Cerebellar nuclear complex (tissue), 1 donor: ENCODE measurements at places on chromosomes 2 and 18.

- DNase-seq: no peak
Observed at GRCh38 chr2:197381641-197382040, 53.2 kb downstream of the SF3B1 start.

DNA sequence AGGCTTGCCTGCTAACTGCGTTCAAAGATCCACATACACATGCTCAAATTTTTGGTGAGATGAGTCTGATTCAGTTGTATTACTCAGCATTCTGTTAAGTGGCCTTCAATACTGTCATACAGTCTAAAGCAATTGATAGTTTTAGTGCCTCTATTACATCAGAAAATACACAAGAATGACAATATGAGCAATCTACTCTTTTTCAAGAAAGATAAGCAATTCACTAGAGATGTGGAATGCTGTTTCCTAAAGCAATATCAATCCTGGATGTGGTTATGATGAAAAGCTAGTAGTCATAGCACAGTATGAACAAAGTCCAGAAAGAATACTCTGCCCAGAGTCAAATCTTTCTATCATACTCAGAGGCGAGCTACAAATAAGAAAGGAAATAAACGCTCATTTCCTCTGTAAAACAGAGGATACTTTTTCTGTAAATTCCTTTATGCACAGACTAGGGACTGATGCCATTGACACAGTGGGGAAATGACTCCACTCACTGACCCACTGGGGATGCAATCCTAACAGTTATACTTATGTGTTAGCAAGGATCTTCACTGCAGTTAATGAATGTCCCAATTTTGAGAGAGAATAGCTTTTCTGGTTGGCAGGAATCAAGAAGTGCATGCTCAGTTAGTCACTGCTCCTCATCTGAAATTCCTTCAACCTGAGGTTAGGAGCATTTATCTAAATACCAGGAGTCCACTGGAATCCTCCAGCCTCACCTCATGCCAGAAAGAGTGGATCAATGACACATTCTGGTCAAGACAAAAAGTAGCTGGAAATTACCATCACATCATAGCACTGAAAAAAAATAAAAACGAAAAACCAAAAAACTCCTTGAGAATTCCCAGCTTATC is 83.3 kb downstream of the PDE11A start:
- DNase-seq: no peak

DNA sequence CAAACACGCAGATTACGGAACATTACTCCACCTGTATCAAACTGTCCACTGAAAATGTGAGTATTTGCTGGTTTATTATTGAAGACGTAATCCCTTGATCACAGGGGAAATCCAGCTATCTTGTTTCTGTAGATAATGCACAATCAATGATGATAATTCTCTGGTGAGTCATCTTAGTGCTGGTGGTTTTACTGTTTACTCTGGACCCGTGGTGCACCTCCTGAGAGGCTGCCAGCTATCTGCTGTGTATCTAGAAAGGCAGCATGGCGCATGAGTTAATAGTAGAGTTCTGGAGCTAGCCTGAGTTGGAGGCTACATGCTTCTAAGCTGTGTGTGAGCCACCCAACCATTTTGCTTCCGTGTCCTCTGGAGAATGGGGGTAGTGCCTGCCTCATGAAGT is 6.5 kb downstream of the NCAPH start:
- DNase-seq: no peak

DNA sequence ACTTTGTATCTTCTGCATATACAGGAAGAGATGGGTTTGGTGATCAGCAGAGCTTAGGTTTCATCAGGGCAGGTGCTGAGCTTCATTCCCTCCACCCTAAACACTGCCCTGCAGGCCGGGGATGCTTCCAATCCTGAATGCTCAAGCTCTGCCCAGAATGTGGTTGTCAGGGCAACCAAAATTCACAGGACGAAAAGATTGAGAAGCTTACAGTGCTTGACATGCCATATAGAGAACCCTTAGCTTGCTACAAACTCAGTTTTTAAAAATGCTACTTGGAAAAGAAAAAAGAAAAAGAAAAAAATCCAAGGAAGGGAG is 65.6 kb downstream of the SH3RF3 start:
- DNase-seq: no peak

DNA sequence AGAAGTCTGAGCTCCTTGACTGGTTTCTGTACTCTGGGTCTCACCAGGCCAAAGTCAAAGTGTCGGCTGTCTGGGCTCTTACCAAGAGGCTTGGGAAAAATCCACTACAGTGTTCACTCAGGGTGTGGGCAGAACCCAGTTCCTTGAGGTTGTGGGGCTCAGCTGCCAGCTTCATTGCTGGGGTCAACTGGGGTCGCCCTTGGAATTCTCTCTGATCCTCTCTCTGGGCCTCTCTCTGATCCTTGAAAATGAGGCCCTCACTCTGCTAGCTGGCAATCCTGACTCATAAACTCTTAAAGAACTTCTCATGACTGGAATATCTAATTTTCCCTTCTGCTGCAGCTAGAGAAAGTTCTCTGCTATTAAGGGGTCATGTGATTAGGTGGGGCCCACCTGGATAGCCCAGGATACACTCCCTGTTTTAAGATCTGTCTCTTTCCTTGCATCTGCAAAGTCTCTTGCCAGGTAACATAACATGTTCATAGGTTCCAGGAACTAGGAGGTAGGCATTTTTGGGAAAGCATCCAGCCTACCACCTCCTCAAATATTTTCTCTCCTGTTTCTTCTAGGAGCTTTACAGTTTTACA is 66.3 kb downstream of the SP110 start:
- DNase-seq: no peak

- DNase-seq: no peak
Observed at GRCh38 chr2:239828192-239828972, 196.8 kb downstream of the NDUFA10 start.

DNA sequence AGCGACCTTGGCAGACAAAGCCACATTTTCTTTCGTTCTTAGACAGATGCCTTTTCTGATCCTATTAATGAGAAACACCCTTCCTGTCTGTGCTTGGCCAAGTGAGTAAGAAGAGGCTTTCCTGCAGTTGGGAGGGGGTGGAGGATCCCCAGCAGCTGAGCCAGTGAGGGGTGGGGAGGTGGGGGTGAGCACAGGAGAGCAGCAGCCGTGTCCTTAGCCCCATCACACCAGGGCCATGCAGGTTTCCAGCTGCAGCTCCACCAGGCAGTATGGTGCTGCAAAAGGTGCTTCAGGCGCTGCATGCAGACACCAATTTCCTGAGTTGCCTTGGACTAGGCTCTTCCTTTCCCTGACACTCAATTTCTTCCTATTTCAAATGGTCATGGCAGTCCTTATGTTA is 123.3 kb upstream of the SIX2 start:
- no peak for DNase-seq

GRCh38 chr2:225069477-225069876 is 27.2 kb upstream of the DOCK10 start:
- DNase-seq: no peak

GRCh38 chr2:134621939-134622705 is 96.7 kb downstream of the TMEM163 start:
- DNase-seq: no peak

GRCh38 chr2:17309741-17310339 is 208.4 kb downstream of the RAD51AP2 start:
- no peak for DNase-seq

DNA sequence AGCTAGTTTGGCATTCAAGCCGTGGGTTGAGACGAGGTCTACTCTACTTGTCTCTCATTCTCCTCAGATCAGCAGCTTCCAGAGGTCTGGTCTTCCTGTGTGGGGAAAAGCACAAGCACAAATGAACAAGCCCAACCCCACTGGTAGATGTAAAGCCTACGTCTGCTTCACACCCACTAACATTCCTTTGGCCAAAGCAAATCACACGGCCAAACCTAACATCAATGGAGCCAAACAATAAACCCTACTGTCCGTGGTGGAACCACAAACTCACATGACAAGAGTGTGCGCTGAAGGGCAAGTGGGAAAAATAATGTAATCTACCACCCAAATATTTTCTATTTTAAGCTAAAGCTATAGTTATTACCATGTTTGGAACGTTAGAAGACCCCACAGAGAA is 179.3 kb upstream of the MGAT5 start:
- no peak for DNase-seq

- no peak for DNase-seq
Observed at GRCh38 chr18:61400016-61400635, 66.9 kb downstream of the CDH20 start.

DNA sequence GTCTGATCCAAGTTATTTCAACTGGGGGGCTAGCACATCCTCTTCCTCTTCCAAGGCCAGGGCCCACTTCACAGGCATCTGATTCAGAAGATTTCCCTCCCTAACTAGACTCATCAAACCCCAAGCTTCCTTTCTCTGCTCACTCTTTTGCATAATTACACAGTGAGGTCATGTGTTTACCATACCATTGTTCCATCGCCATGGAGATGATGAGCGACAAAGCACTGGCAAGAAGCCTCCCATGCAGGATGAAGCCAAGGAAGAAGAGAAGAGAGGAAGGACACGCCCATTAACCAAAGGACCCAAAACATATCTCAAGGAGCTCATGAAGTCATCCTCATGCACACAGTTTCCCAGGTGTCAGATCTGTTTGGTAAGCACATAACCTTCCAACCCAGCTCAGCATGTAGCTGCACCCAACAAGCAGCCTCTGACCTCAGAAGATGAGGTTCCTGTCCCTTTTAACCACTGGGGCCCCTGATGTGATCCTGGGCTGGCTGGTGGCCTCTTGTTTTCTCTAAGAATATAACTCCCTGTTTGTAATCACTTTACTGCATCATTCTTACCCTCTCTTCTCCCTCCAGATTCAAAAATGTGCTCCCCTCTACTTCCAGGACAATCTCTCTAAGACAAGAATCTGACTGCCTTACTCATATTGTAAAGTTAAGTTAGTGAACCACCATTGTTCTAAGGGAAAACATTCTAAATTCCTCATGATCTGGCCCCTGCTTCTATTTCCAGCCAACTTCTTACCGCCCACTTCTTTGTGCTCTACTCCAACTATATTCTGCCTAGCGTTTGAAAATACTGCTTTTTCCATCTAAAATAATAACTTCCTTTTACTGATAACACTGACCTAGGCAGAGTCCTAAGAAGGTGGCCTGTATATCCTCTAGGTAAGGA is 190.1 kb downstream of the TTC32 start:
- DNase-seq: no peak

GRCh38 chr18:24103320-24104021 is 35.4 kb upstream of the CABYR start:
- DNase-seq: no peak

DNA sequence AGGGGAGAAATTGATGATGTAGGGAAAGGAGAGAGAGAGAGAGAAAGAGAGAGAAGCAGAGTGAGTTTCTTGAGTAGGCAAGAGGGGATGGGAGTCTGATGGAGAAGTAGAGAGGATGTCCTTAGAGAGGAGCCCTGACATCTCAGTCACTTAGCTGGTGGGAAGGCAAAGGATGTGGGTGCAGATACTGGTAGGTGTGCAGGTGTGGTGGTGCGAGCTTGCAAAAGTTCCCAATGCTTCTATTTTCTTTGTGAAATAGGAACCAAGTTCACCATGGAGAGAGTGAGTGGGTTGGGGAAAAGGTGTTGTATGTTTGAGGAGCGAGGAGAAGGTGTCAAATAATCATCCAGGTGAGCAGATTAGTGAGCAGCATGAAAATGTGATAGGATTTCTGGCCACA is 26.5 kb upstream of the POLE4 start:
- DNase-seq: no peak

DNA sequence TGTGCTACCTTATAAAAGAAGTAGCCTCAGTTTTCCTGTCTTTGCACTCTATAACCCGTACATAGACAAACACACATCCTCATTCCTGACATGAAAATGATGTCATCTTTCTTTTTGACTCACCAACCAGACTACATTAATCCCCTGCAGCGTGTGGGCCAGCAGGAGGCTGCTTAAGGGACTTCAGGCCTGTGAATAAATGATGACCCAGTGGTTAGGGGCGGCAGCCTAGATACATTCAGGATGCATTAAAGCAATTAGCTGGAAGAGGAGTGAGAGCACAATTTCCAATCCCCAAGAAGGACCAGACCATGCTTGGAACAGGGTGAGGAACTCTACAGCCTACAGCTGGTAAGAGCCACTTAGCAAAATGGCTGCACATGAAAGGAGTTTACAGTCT is 57.3 kb upstream of the KLF7 start:
- no peak for DNase-seq

DNA sequence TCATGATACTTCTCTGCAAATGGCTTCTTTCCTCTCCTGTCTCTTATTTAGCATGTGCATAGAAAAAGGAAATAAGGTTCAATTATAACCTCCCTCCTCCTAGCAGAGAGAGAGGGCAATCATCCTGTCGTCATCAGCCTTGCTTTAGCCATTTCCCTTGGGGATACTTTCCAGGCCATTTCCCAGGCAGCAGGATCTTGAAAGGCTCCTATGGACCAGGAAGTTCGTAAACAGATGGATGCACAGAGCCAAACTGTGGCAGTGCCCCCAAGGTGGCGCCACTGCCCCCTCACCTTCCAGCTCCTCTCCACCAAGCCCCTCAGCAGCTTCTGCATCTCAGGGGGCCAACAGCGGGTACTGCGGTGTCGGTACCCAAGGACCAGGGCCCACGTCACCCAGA is 157.4 kb downstream of the DTNA start:
- no peak for DNase-seq

- DNase-seq: no peak
Observed at GRCh38 chr18:44039826-44040225, 640.9 kb upstream of the SETBP1 start.

DNA sequence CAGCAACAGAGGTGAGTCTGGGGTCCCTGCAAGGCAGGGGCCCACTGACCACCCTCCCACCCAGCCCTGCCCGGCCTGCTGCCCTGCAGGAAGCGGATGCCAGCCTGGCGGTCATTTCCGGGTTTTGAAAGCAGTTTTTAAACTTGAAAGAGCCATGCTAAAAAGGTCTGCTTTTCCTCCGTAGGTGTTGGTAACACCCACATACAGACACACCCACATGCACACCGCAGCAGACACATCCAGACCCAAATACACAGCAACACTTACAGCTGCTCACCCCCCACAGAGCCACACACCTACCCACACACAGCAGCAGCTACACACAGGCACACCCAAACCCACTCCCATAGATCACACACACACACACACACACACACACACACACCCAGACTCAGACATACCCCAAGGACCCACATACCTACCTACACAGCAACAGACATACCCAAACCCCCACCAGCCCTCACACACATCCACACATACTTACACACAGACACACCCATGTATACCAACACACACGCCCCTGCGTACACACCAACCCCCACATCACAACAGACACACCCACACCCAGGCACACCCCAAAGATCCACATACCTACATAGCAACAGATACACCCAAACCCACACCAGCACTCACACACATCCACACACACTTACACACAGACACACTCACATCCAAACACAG is 7.6 kb downstream of the ZFP36L2 start:
- no peak for DNase-seq

GRCh38 chr18:36464126-36464651 is 166.7 kb downstream of the FHOD3 start:
- no peak for DNase-seq

DNA sequence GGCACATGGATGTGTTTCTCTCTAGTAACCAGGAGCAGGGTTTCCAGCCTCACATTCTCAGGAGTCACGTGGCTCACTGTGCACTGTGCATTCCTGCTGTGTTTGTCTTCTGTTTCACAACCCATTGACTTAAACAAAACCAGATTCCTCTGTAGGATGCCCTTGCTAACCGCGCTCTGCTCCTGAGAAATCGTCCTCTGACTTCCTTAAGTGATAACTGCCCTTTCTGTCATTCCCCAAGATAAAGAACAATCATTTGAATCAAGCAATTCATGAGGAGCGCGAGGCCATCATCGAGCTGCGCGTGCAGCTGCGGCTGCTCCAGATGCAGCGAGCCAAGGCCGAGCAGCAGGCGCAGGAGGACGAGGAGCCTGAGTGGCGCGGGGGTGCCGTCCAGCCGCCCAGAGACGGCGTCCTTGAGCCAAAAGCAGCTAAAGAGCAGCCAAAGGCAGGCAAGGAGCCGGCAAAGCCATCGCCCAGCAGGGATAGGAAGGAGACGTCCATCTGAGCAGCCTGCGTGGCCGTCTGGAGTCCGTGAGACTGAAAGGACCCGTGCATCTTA is 60.2 kb downstream of the RALBP1 start:
- no peak for DNase-seq
